NCI-H2171 treated with DMSO at 0.1 percent for 48 hours (cell line): ENCODE measurements at places on chromosomes 3 and 15.

DNA sequence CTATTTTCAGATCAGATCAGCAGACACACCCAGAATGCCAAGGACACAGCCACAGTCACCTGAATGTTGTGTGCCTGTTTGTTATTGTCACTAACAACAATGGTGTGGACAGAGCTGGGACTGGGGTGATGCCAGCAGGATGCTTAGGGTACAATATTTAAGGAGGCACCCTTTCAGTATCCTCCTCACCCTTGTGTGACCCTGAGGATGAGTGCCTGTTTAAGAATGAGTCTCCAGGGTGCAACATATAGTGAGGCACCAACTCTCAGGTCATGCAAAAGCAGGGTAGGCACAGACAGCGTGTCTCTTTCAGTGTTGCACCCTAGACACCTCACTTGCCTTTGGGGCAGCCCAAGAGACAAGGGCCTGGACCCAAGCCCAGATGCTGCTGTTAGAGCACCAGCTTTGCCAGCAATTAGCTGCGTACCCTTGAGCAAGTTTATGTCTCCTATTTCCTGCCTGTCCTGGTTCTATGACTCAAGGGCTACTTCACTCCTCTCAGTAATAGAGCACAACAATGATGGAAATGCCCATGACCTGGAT, 122.6 kb downstream of the AQP9 start:
- DNase-seq, result peak; percentile 23

GRCh38 chr3:125219261-125219701, 6.7 kb upstream of the SLC12A8 start:
- no peak for DNase-seq

- DNase-seq, result no peak
Observed at GRCh38 chr3:6860954-6861624, at the start of gene GRM7. TSS of gene GRM7 (plus strand) at chr3:6861115.

GRCh38 chr15:42056934-42057798, 36.3 kb upstream of the PLA2G4E start:
- peak; percentile 63 for DNase-seq

DNA sequence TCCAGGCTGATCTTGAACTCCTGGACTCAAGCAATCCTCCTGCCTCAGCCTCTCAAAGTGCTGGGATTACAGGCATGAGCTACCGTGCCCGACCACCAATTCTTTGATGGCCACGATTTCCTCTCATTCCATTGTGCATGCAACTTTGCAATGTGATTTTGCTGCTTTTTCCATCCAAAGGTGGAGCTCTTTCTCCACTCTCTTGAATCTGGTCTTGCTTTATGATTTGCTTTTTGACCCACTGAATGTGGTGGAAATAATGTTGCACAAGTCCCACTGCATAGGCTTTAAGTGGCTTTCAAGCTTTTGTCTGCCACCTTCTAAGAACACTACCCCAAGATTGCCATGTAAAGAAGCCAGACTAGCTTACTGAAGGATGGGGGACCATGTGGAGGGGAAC, 10.6 kb downstream of the RPS27L start:
- no peak for DNase-seq

GRCh38 chr15:80162059-80162554, 9.3 kb downstream of the FAH start:
- no peak for DNase-seq

- DNase-seq, result no peak
Observed at GRCh38 chr15:58742022-58742813, 7.3 kb downstream of the ADAM10 start.

DNA sequence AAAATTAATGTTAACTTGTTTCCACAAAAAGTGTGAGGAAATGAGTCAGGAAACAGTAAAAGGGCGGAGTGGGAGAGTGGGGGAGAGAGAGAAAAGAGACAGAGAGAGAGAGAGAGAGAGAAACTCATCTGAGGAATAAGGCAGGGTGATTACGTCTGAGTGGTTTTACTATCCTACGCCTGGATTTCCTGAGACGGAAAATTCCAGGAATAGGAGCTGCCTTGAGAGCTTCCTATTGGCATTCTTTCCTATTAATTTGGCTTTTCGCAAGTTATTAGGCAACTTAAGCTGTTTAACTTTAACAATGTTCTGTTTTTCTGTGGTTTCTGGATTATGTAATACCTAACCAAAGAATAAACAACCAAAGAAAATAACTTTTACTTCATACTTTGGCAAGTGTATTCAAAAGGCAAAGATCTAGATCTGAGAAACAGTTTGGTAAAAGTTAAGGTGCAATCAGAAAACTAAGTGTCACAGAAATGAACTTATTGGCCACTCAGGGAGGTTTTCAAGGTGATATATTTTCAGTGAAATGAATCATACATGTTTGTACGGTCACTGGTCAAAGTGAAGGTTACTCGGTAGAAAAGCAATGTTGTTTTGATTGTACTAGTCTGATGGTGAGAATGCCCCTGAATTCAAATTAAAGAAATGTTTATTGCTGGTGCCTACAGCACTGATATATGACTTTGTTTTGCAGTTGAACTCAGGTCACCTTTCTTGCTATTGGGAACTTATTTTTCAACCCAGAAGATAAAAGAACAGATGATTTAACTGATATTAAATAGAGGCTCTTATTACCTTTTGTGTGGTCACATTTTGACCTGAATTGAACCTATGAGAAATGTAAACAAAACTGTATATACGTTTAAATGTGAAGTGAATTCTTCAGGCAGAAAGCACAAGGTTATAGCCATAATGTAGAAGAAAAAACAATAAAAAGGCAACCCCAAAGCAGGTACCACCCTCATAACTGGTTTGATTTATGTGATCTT, 39.9 kb upstream of the TNFSF10 start:
- DNase-seq, result no peak

DNA sequence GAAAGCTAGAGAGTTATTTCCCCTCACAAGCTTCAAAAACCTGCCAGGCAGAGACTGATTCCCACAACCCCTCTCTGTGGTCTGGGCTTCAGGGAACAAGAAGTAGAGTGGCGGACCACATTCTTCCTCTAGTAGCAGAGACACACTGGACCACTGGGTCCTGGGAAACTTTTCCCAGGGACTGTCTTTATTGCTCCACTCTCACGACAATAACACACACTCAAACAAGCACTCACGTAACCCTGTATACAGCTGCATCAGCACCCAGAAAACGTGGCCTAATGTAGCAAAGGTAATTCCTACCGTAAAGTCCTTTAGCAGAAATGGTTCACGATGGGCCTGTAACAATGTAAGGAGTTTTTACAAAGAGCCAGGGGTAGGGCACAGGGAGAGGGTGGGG, 27.6 kb downstream of the CPOX start:
- no peak for DNase-seq

DNA sequence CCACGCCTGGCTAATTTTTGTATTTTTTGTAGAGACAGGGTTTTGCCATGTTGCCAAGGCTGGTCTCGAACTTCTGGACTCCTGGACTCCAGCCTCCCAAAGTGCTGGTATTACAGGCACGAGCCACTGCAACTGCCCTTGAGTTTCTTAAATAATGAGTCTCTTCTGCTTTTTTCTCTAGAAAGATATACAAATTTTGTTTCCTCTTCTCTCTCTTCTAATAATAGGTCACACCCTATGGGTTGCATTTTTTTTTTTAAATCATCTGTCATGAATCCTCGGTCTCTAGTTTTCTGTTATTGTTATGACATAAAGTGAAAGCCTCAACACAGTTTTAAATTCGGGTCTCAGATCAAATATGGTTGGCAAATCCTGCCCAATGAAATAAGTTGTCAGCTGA, 111.2 kb downstream of the IL12A start:
- no peak for DNase-seq

DNA sequence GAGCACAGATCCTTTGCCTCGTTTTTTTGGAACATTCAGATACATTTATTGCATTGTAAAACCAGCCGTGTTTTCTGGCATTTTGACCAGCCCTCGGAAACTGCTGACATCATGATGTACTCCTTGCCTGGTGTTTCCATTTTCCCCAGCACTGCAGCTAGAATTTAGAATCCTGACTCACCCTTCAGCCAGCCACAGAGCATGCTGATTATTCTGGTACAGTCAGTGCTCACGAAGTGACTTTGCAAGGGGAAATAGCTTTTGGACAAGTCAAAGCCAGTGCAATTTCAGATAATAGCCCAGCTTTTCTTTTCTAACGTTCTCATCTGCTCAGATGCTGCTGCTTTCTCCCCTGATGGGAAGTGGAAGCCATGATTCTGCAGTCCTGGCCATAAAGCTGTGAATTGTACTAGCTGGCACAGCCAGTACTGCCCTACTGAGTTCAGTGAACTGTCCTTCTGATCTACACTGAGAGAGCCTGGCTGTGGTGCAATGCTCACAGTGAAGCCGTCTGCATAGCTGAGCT, 12.1 kb upstream of the CNBP start:
- no peak for DNase-seq

- DNase-seq, result no peak
Observed at GRCh38 chr3:81967393-81967792, 205.9 kb upstream of the GBE1 start.

GRCh38 chr3:127015282-127016042, 32.5 kb downstream of the PLXNA1 start:
- DNase-seq, result no peak

DNA sequence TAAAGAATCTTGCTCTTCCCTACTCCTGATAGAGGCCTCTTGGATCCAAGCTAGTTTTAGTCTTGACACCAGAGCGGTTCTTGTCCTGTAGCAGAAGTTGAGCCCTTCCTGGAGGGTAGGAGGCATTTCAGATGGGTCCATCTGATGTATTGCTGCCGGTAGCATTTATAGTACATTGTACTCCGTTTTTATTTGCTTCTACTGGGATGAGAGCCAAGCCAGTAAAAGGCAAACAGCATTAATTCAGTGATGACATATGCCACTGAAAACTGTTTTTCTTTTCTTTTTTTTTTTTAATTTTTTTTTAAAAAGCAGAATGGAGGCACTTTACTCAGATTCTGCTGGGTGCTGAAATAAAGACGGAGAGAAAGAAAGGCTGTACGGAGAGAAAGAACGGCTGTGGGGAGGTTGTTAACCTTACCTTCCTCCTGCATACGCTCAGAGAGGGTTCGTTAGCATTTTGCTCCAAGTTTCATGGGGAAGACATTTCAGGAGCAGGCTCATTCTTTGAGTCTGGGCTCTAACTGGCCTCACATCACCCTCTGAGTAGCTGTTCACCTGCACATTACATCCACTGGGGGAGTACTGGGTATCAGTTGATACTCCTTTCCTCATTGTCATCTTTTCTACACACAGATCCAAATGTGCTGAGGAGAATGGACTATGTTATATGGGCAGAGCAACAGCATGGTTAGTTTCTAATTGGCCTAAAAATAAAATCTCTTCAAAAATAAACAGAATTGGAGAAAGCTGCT, 161.5 kb downstream of the FEZF2 start:
- peak; percentile 58 for DNase-seq

- no peak for DNase-seq
Observed at GRCh38 chr3:74614107-74614967, at the start of gene CNTN3. TSS of gene CNTN3 (minus strand) at chr3:74614659. CDS start at chr3:74521112, 93,547 bp downstream.

DNA sequence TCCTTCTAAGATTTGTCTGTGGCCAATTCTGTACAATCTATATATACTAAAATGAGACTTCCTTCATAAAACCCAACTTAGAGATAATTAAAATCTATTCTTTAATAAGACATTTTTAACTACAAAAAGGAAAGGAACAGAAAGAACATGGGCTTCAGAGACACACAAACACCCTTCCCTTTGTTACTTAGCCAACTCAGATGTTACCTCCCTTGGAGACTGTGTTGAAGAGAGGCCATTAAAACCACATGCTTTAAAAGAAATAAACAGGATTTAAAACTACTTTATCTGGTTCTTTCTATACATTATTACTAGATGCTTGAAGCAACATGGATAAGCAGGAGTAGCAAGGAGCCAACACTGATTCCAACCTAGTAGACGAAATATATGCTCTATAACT, 42.0 kb downstream of the LRRFIP2 start:
- DNase-seq, result no peak

DNA sequence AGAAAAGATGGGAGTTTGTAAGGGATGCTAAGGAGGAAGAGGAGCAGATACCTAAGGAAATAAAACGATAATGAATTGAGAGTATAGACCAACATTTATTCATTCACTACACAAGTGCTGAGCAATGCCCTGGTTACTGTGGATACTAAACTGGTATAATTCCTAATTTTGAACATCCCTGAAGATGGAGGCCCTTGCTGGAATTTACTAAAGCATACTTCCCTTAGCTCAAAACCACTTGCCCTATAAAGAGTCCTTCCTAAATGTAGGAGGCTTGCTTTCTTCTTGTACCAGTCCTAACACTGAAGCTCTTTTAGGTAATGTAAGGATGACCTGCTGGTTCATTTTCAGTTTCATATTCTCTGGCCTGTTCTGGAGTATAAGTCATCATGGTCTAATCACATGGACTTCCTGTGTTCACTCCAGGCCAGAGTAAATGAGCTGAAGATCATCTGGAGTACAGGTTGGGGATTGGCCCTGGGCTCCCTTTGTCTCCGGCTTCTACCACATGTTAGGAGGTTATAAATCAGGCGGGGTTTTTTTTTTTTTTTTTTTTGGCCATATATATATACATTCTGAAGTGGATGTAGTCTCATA, 40.1 kb upstream of the MTMR10 start:
- no peak for DNase-seq

- no peak for DNase-seq
Observed at GRCh38 chr3:162956711-162957110, 1460.1 kb downstream of the OTOL1 start.

DNA sequence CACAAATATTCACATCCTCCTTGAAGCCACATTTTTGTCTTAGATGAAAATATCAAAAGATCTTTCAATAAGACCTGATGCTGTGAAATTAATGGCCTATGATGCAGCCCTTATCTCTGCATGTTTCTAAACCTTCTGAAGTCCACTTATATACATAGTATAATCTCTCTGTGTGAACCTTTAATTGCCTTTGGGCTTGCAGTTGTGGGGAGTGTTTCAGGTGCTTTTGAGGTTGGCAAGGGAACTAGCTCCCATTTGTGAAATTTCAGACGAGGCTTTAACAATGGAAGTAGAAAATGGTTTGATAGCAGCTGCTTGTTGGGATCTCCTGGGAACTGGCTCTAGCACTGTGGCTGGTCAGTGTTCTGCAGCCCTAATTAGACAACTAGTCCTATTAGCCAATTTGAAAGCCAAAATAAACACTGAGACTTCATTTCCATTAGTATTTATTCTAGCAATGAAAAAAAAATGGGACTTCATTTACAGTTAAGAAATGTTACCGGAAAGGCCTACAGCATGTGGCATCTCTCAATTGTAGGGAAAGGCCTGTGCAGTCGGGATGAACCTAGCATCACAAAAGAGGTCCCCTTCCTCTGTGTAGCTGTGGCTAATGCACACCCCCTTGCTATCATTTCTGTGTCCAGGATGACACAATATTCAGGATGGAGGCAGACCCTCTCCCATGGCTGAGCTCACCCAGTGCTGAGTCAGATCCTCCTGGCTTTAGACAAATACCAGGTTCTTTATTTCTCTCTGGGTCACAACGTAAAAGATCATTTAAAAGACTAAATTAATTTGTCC, 140.7 kb upstream of the TRIM42 start:
- DNase-seq, result no peak

DNA sequence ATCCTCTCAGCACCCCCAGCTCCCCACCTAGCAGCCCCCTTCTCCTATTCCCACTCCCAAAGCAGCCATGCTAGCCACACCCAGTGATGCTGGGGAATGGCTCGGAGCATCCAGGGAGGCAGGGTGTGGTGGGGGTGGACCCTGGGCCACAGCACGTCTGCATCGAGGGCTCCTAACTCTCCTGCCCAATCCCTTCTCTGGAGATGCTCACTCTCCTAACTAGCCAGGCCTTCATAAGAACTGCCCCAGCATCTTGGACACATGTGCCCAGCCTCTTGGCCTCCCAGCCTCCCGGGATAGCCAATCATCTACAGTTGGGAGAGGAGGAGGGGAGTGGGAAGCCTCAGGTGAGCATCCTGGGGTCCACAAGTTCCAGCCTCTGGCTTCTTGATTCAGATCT, 2.7 kb downstream of the PCBP4 start:
- no peak for DNase-seq
